GM12891 (cell line): ENCODE measurements at places on chromosomes 7 and 10.

DNA sequence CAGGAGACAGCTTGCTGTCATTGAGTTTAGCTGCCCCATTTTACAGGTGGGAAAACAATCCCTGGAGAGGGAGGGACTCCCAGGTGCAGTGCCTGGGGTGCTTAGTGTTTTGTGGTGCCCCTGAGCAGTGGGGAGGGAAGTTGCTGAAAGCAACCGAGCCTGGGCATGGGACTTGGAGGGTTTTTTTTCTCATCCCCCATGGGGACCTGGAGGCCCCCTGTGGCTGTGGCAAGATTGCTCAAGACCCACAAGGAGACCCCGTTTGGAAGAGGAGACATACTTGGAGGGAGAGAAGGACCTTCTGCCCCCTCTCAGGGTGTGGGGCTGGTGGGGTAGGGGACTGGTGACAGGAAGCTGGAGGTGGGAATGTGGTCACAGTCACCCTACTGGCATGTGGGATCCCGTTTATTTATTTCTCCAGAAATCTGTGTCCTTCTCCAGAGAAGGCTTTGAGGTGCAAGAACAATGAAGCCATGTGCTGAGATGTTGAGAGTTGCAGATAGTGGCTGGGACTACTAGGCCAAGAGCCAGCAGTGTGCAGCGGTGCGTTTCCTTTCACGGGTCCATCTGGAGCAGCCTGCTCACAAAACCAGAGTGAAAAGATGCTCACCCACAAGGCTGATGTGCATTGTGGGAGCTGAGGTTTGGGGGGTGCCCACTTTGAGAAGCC is 21.5 kb downstream of the ZMIZ1 start:
- DNase-seq: no peak

GRCh38 chr7:104228442-104228841 is 20.6 kb upstream of the ORC5 start:
- no peak for DNase-seq

- DNase-seq: no peak
Measured at GRCh38 chr7:113175525-113176104, 57.3 kb upstream of the SMIM30 start.

- DNase-seq: no peak
Measured at GRCh38 chr7:268991-269390, 21.0 kb upstream of the FOXL3 start.

DNA sequence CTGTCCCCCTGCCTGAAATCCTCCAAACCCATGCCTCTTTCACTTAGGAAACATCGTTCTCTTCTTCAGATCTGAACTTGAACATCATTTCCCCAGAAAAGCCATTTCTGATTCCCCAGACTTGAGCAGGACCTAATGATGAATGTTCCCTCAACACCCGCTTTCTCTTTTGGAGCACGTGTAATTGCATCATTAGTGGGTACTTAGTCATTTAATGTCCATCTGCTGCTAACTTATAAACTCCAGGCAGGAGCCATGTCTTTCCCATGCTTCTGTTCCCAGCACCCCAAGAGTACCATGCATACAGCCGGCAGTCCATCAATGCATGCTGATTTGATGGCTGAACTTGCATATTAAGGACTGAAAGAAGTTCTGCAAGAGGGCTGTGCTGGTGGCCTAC is 36.5 kb upstream of the ECHDC3 start:
- DNase-seq: no peak

- no peak for DNase-seq
Measured at GRCh38 chr10:59825932-59826331, 72.7 kb upstream of the MRLN start.

DNA sequence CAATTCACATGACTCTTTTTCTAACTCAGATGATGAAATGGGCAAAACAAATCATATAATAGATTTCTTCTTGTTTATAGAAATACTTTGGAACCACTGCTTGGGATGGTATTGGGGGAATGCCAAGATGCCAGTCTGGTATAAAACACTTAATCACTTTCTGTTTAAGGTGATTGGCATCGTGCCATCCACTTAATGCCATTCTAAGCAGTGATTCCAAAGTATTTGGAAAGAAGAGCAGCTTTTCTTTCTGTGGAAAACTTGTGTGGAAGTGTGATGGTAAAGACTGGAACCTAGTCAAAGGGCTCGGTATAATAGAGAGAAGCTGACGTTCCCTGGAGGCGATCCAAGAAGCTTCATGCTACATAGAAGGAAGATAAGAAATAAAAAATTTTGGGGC is 120.6 kb downstream of the TMEM26 start:
- no peak for DNase-seq

GRCh38 chr10:35422228-35422627 is 85.9 kb downstream of the CCNY start:
- DNase-seq: no peak

DNA sequence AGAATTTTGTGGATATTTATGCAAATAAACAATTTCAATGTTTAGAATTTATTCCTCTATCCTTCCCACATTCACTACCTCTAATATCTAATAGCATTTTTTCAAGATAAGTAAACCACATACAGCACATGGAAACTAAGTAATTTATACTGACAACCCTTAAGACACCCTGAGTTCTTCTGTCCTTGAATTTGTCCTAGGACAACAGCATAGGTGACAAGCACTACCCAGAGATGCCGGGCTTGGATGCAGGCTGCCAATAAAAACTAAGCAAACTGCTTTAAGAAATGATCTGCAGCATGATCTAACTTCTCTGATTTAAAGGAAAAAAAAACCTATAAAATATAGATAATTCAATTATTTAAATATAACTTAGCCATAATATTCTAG is 22.7 kb downstream of the NT5C3A start:
- DNase-seq: no peak

DNA sequence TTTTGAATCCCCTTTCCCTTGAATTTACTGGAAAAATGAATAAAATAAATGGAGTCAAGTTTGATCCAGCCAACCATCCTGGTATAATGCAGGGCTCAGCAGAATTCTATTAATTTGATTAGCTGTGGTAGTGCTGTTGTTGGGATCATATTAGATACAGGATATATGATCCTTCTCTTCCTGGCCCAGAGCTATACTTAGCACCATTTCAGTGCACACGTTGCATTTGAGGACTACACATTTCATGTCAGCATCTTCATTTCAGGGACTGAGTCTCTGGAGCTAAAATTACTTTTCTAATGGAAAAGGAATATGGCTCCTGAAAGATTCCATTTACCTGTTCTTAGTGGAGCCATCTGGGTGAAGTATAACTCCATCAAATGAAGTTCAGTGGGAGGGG is 240.3 kb downstream of the BMPER start:
- no peak for DNase-seq

DNA sequence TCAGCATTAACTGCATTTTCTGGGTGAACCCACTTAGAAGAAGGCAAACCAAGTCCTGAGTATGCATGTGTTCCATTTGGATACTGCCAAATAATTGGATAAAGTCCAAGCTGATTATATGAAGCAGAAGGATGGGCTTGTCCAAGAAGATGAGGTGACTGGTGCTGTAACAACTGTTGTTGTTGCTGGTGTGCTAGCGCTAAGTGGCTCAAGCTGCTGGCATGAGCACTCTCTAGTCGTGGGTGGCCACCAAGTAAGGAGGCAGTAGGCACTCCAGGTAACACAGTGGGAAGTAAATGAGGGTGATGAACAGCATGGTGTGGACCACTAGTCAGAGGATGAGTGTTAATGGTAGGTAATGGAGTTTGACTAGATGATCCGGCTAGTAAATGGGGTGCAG is 80.4 kb downstream of the NRBF2 start:
- DNase-seq: no peak
